ENCODE measurements at places on chromosomes 13 and 19.
A peak's percentile ranks its signal among the peaks of the same experiment; 100 is the strongest.

GRCh38 chr19:44539236-44539826, 9.9 kb upstream of the CEACAM20 start:
- no peak for DNase-seq

DNA sequence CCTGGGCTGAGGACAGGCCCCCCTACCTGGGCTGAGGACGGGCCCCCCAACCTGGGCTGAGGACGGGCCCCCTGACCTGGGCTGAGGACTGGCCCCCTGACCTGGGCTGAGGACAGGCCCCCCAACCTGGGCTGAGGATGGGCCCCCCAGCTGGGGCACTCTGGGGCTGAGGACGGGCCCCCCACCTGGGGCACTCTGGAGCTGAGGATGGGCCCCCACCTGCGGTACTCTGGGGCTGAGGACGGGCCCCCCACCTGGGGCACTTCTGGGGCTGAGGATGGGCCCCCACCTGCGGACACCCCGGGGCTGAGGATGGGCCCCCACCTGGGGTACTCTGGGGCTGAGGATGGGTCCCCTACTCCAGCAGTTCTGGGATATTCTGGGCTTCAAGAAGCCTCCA, 65.5 kb downstream of the RASA3 start:
- DNase-seq, result no peak

GRCh38 chr19:4140237-4140711, 13.2 kb upstream of the CREB3L3 start:
- peak; percentile 55 for DNase-seq

DNA sequence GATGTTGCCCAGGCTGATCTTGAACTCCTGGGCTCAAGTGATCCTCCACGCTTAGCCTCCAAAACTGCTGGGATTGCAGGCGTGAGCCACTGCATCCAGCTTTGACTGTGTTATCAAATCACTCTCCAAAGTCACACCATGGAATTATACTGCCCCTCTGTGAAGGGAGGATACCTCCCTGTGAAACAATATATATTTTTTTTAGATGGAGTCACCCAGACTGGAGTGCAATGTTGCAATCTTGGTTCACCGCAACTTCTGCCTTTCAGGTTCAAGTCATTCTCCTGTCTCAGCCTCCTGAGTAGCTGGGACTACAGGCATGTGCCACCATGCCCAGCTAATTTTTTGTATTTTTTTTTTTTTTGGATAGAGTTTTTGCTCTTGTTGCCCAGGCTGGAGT, 7.7 kb downstream of the TYK2 start:
- no peak for DNase-seq

GRCh38 chr13:46126552-46127357, 21.9 kb upstream of the CPB2 start:
- peak; percentile 81 for DNase-seq

DNA sequence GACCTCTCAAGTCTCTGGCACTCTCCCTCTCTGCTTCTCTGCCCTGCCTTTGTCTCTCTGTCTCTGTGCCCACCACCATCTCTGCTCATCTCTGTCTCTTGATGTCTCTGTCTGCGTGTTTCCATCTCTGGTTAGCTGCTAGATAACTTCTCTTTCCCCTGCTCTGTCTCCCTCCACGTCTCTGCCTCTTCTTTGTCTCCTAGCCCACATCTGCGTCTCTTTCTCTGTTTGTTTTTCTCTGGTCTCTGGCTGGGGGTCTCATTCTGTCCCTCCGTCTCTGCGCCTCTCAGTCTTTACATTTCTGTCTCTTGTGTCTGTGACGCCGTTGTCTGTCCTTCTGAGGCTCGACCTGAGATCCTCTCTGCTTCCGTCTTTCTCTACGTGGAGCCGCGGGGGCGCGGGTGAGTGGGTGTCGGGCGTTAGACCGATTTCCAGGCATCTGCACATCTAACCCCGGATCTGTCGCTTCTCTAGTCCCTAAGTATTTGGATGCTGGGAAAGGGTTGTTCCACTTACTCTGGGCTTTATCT, 386 bp downstream of the GIPR start:
- DNase-seq, result no peak

DNA sequence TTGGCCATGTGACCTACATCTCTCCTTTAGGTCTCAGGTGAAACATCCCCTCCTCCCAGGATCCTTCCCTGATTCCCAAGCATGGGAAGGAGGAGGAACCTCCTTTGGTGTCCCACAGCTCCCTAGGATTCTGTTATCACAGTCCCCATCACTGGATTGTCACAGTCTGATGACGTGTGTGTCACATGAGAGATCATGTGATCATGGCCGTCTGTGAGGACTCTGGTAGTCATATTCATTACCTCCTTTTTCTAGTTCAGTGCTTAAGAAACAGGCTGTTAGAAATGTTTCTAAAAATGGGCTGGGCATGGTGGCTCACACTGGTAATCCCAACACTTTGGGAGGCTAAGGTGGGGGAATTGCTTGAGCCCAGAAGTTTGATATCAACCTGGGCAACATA, 3.0 kb downstream of the DHX34 start:
- no peak for DNase-seq

GRCh38 chr13:18233783-18234299, 947.8 kb downstream of the TUBA3C start:
- DNase-seq, result no peak

GRCh38 chr13:26946684-26947343, 186.2 kb upstream of the GPR12 start:
- peak; percentile 84 for DNase-seq

- DNase-seq, result peak; percentile 85
Measured at GRCh38 chr19:3443840-3444694, 36.3 kb downstream of the SMIM24 start.

- DNase-seq, result peak; percentile 55
Measured at GRCh38 chr13:50129706-50130122, 114.5 kb downstream of the KCNRG start.

- no peak for DNase-seq
Measured at GRCh38 chr13:62418376-62418775, 1002.7 kb upstream of the PCDH20 start.

GRCh38 chr19:6062961-6063575, 47.2 kb downstream of the RFX2 start:
- DNase-seq, result no peak
